AG09319 (cell line): ENCODE measurements at places on chromosomes 4 and X.

DNA sequence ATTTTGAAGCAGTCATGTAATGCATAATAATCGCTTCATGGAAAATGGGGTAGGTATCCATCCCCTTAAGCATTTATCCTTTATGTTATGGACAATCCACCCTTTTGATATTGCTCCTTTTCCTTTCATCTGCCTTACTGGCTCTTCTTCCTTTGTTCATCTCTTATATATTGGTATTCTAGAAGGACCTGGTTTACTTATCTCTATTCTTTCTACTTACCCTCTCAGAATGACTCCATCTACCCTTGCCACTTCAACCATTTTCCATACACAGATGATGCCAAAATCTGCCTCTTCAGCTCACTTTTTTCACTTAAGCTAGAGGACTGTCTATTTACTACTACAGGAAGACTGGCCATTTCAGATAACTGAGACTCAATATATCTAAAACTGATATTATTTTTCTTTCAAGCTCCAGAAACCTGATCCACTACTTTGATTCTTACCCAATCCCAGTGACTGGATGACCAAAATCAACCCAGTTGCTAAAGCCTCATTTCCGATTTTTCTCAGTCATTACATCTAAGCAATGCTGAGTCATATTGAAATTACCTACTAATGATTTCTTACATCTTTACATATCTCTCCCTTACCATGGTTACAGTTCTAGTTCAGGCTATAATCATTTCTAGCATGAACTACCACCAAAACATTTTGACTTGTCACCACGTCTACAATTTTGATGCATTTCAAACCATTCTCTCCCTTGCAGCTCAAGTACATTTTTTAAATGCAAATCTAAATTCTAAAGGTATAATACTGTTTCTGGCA, 93.7 kb downstream of the FAAH2 start:
- DNase-seq: no peak

GRCh38 chrX:94051926-94052325, 377.9 kb downstream of the FAM133A start:
- DNase-seq: no peak

GRCh38 chrX:43718956-43719355, 62.9 kb downstream of the MAOA start:
- DNase-seq: no peak

- no peak for DNase-seq
These were observed 50.4 kb upstream of the RPA4 start for GRCh38 chrX:96833333-96833732.

GRCh38 chrX:5870238-5870637, 358.4 kb downstream of the NLGN4X start:
- DNase-seq: no peak

GRCh38 chr4:87044511-87045233, 109.9 kb downstream of the AFF1 start:
- no peak for DNase-seq

GRCh38 chrX:131955099-131955777, 67.9 kb upstream of the STK26 start:
- DNase-seq: no peak

DNA sequence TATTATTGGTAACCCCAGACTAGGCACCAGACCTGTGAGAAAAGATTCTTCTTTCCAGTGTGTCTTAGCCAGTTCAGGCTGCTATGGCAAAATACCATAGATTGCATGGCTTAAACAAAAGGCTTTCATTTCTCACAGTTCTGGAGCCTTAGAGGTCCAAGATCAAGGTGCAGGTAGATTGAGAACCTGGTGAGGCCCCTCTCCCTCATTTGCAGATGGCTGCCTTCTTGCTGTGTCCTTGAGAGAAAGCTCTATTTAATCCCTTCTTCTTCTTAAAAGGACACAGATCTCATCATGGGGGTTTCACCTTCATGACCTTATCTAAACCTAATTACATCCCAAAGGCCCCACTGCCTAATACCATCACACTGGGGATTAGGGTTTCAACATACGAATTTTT, 3.5 kb upstream of the PDLIM3 start:
- no peak for DNase-seq

DNA sequence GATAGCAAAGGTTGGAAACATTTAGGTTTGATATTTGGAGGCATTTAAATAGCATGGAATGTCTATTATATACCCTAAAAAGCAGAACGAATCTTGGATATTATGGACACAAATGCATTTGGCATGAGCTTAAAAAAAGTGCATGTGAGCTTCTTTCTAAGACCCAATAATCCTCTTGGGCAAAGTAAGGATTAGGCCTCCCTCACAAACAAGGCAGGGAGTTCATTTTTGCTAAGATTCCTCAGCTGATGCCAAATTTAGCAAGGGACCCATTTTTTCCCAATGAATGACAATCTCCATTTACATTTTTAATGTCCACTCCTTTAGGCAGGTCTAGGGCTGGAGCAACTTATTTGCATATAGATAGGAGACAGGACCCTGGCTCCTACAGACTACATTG, 199.8 kb downstream of the SOWAHB start:
- DNase-seq: no peak

DNA sequence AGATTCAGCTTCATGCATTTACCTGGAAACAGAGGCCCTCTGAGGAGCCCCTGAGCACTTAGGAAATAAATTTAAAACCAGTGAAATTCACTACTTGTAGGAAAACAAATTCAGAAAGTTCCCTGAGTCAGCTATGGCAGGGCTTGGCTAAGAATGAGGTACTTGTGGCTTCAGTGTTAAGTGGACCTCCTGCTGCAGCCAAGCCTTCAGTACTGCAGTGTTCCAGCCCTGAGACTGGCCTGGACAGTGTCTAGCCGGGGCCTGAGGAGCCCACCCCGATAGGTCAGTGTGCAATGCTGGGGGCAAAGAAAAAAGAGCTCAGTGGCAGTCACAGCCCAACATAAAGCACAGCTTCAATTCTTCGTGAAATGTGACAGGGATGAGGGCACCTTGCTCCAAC, 41.9 kb downstream of the F11 start:
- no peak for DNase-seq

- no peak for DNase-seq
These were observed 126.6 kb downstream of the PTTG2 start for GRCh38 chr4:38086849-38087226.

DNA sequence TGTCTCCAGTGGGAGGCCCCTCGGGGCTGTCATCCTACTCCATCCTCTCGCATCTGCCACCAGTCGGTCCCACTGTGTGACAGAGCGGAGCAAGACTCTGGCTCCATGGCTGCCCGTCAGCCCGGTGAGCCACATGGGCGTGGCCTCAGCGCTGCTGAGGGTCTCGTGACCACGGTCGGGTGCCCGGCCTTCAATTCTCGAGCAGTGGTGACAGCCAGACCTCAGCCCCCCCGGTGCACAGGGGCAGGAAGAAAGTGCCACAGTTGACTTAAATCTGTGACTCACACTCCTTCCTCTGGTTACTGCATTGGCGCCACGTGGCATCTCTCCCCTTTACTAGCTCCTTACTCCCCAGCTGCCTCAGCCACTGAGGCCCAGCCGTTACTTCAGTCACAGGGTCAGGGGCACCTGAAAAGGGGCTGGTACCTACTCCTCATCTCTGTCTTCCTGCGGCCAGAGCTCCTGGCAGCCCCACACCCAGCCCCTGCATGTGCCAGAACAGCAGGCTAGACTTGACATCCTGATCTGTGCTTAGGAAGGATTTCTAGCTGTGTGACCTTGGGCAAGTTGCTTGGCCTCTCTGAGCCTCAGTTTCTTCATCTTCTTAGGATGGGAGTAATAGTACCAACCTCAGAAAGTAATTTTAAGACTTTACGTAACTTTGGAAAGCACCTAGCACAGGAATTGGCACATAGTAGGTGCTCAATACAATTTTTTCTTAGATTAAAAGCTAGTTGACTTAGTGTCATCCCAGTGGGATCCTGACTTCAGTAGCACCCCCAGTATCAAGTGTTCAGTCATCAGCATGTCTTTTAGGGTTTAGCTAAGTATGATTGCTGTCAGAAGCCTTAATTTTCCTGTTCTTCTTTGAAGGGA, 66.1 kb downstream of the TNIP2 start:
- no peak for DNase-seq

DNA sequence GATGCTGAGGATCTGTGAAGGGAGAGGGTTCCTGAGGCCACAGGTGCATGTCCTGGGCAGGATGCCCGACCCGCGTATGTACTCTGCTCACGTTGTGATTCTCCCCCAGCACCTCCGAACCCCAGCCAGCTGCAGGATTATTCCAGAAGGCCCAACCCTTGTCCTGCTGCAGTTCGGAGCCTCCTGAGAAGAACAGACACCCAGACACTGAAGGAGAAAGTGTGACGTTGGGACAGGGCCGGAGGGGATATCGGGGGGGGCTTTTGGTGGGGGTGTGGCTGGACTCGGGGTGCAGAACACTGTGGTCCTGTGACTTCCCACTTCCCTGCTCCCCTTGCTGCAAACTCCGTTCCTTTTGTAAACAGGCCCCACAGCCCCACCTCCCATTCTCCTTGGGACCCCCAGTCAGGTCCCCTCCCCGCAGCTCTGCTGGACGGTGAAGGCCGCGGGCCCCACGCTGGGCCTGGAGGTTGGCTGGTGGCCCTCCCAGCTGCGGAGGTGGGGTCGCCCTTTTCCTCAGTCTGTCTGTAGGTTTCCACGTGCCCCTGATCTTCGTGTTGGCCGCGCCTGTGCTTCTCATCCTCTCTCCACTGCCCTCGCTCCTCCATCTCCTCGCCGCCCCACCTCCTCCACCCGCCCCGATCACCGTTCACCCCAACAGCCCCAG, 83.0 kb upstream of the ADRA2C start:
- no peak for DNase-seq

DNA sequence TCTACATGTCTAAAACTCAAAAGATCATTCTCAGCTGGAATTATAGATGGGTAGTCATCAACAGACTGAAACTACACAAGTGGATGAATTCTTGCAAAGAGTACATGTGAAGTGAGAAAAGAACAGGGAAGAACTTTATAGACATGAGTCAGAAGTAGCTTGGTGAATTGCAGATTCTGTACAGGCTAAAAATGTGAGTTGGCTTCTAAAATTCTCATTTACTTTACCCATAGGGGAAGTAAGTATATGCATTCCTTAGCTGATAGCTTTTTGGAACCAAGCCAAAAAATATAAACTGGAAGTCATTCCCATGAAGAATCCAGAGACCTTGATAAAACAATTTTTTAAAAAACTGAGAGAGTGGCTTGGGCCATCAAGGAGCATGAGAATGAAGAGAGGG, 584.2 kb upstream of the FTHL17 start:
- DNase-seq: no peak

- DNase-seq: no peak
These were observed 7.7 kb downstream of the AKAP17A start for GRCh38 chrX:1598876-1599790.

DNA sequence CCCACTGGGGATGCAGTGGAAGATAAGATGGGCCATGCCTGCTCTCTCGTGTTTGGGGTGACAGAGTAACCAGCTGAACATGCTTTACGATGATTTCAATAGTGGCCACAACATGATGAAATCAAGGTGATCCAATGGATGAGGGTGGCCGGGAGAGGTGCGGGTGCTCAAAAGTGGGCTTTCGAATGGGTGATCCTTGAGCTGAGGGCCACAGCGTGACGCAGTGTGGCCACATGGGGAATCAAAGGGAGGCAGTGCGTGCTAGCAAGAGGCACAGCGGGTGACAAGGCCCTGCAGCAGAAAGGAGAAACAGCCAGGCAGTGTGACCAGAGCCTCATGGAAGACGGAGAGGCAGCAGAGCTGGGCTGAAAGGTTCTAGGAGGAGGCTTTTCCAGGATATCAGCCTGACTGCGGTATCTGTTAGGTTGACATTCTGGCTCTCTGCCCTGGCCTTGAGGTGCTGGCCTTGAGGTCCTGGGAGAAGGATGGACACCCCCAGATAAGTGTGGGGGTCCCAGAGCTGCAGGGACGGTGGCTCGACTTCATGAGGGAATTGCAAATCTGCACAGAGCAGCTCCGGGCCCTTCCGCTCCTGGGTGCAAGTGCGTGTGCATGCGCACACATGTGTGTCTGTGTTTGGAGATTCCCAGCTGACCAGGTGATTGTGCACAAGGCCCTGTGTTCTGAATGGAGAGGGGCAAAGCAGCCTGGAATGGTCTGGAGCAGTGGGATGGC, 38.0 kb upstream of the GPR78 start:
- DNase-seq: no peak

- no peak for DNase-seq
These were observed 32.6 kb upstream of the PPP2R2C start for GRCh38 chr4:6504900-6505496.

- DNase-seq: no peak
These were observed 70.8 kb downstream of the TBCK start for GRCh38 chr4:106245176-106245575.

GRCh38 chr4:86976801-86977485, 42.1 kb downstream of the AFF1 start:
- DNase-seq: no peak

DNA sequence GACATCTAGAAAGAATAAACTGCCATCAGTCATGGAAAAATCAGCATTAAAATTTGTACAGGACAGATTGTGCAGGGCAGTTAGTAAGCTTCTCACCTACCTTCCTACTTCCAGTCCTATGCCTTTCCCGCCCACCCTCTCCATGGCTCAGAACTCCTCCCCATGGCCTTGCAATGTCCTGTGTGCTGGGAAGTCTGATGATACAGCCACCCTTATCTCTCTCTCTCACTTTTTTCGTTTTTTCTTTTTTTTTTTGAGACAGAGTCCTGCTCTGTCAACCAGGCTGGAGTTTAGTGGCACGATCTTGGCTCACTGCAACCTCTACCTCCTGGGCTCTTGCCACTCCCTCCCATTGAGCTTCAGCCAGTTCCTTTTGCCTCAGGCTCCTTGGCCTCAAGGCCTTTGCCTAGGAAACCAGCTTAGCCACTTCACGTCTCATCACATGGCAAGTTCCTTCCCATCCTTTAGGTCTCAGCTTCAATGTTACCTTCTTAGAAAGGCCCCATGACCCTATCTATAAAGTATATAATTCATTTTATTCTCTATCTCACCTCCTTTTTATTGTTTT, 259.7 kb downstream of the NKX6-1 start:
- DNase-seq: no peak

GRCh38 chr4:19711871-19712270, 539.8 kb upstream of the SLIT2 start:
- no peak for DNase-seq

- no peak for DNase-seq
These were observed 297.6 kb downstream of the PACRGL start for GRCh38 chr4:20997886-20998285.

- no peak for DNase-seq
These were observed 118.4 kb upstream of the ENPEP start for GRCh38 chr4:110357521-110357920.

GRCh38 chr4:105996845-105997244, 101.6 kb downstream of the NPNT start:
- no peak for DNase-seq

DNA sequence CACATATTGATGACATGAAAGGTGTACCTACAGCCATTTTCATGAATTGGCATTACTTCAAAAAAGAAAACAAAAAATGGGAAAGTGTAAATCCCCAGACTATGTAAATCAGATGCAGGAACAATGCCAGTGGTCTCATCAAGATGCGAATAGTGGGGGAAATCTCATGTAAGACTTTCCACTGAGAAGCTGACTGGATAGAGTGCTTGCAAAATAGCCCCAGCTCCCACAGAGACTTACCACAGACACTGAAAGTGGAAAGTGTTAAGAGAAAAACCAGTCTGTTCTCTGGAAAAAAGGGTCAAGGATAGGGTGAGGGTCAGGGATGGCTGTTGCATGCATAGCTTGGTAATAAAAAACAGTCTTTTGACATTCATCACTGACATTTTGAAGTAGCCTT, 73.2 kb upstream of the ARMCX2 start:
- DNase-seq: no peak

GRCh38 chrX:63350465-63350877, 661 bp downstream of the SPIN4 start:
- no peak for DNase-seq

GRCh38 chrX:14832586-14832985, 40.3 kb downstream of the FANCB start:
- DNase-seq: no peak
